Smooth muscle cell of the brain vasculature (primary cell): ENCODE measurements at places on chromosomes 5 and 9.

- no peak for DNase-seq
These were observed 57.8 kb downstream of the TMC1 start for GRCh38 chr9:72579190-72579589.

- no peak for DNase-seq
These were observed 581.8 kb downstream of the ACTL7B start for GRCh38 chr9:108273988-108274387.

GRCh38 chr9:125262294-125262991 is 817 bp downstream of the GAPVD1 start:
- DNase-seq = no peak

DNA sequence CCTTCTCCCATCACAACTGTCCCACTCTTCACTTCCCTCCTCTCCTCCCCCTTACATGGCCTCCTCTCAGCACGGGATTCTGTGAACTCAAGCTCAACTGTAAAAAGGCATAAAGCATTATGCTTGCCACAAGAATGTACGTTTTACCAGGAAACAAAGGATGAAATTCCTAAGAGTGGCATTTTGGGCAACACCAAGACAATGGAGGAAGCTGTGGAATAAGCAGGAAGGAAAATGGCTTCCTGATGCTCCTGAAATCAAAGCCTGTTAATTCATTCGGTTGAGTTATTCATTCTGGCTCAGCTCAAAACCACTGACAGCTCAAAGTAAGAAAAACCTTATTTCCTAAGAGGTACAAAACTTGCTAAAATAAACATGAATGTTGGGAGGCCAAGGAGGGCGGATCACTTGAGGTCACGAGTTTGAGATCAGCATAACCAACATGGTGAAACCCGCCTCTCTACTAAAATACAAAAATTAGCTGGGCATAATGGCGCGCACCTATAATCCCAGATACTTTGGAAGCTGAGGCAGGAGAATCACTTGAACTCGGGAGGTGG is 40.8 kb upstream of the DMRT1 start:
- DNase-seq = no peak

GRCh38 chr9:135714242-135715055 is 12.5 kb downstream of the KCNT1 start:
- no peak for DNase-seq

DNA sequence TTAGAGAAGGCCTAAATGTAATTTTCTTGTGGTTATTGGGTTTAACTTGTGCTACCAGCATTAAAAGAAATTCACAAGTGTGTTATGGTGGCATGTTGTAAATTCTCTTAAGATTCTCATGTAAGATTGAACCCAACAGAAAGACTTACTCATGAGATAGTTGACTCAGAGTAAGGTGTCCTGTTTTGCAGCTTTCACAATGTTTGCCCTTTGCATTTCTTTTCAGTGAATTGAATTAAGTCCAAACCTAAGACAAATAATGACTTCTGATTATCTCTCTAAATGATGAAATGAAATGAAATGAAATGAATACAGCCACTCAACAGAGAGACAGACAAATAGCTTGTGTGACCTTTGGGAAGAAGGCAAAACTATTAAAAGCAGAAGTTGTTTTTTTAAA is 1696.9 kb upstream of the WWC1 start:
- no peak for DNase-seq

- DNase-seq = no peak
These were observed 50.4 kb downstream of the RASGRF2 start for GRCh38 chr5:81010336-81011169.

- no peak for DNase-seq
These were observed 7.5 kb downstream of the RASGRF2 start for GRCh38 chr5:80967500-80968181.

GRCh38 chr5:161105525-161105924 is 253.5 kb upstream of the ATP10B start:
- no peak for DNase-seq

DNA sequence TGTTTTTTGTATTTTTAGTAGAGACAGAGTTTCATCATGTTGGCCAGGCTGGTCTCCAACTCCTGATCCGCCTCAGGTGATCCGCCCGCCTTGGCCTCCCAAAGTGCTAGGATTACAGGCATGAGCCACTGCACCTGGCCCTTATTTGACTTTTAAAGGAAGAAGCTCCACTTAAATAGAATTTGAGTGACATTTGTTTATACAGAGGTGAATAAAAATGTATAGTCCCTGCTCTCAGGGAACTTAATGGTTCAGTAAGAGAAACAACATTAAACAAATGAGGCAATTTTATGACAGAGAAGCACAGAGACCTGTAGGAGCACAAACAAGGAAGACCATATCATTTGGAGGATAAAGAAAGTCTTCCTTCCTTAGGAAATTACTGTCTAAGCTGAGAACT is 65.7 kb downstream of the C9orf152 start:
- DNase-seq = no peak

DNA sequence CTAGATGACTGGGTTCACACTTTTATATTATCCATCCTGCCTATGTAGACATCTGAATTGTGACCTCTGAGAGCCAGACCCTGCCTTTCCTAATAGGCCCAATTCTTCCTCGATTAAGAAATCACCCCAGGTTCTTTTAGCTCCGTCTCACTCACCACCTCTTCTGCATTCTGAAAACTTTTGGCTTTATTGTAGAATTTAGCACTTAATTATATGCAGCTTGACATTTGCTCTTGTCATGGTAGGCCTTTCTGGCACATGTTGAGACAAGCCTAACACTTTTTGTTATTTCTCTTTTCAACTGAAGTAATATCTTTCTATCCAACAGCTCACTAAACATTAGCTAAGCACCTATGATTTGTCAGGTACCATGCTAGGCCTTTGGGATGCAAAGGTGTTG is 163.3 kb downstream of the INSYN2B start:
- no peak for DNase-seq

DNA sequence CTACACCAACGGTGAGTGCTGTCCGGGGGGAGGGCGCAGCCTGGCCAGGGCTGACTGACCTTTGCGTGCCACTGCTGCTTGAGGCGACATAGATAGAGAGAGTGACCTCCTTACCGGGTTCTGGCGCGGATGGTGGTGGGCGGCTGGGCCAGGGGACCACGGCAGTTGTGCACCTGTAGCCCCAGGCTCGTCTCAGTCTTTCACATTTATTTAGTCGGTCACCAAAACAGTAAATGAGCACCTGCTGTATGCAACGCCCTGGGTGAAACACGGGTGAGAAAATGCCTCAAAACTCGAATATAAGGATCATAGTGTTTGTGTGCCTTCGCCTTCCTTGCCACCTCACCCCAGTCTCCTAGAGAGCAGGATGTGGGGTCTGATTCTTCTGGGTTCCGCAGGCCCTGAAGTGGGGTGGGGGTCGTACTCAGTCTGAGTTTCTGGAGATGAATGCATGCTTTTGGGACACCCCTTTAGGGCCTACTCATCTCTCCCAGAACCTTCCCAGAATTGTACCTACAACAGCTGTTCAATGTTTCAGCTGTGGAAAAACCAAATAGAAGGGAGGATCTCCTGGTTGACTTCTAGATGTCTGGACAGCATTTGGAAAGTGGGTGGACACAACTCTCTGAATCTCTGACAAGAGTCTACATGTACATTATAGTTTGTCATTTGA is 714 bp downstream of the SEC24A start:
- DNase-seq = no peak

DNA sequence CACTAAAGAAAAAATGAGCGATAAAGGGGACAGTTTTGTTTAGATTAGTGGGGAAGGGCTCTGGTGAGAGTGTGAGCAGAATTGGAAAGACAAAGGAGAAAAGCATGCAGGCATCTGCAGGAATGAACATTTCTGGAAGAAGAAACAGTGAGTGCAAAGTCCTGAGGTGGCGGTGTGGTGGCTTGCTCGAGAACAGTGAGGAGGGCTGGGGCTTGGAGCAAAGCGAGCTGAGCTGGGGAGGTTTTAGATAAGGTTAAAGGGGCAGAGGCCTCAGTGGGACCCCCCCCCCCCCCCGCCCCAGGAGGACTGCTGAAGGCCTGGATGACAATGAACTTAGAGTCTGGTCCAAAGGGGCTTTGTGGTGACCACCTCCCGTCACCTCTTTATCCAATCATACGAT is 202.7 kb upstream of the MVB12B start:
- DNase-seq = no peak

DNA sequence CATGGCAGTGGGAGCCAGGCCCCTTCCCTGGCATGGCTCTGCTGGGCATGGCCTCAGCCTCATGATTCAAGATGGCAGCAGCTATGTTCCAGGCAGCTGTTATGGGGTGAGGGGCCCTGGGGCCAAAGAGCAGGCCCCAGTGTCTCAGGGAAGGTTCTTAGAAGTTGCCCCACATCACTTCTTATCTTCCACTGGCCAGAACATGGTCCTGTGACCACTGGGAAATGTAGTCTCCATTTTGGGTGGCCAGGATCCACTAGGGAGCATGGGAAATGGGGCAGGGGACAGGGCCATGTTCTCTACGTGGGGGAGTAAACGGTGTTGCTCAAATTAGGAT is 18.3 kb downstream of the SUSD3 start:
- no peak for DNase-seq

- DNase-seq = no peak
These were observed 13.0 kb downstream of the CDKN2AIPNL start for GRCh38 chr5:134398609-134399155.

DNA sequence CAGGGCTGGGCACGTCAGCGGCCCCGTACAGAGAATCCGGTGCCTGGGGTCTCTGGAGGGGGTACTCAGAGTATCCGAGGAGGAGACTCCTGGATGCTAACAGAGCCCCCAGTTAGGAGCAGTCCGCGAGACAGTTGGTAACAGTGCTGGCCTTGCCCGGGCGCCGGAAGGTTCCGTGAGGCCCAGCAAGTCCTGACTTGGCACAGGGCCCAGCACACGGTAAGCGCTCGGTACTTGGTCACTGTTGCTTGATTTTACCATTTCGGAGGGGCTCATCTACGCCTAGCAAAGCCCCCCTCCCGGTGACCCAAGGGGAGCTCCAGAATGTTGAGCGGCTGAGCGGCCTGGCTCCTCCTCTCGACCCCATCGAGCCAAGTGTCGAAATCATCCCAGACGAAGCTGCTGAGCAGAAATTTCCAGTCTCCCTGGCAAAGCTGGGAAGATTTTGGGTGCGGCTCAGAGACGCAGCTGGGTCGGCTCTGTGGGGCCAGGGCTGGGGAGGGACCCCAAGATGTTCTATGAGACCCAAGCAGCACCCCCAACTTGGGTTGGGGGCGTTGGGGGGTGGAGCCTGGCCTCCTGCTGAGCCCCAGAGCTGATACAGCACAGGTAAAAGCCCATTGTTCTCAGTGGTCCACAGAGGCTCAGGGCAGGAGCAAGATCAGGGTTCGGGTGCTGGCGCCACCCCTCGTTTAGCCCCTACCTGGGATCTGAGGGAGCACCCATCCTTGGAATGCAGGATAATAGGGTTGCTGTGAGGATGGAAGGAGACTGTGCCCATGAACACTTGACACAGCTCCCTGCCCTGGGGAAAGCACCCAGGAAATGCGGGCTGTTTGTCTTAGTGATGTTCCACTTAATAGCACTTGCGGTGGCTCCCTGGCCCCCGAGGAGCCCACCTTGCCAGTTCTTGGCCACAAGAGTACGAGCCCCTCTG is 137.2 kb downstream of the C9orf50 start:
- DNase-seq = no peak

GRCh38 chr9:100595391-100596199 is 17.7 kb downstream of the CAVIN4 start:
- no peak for DNase-seq

DNA sequence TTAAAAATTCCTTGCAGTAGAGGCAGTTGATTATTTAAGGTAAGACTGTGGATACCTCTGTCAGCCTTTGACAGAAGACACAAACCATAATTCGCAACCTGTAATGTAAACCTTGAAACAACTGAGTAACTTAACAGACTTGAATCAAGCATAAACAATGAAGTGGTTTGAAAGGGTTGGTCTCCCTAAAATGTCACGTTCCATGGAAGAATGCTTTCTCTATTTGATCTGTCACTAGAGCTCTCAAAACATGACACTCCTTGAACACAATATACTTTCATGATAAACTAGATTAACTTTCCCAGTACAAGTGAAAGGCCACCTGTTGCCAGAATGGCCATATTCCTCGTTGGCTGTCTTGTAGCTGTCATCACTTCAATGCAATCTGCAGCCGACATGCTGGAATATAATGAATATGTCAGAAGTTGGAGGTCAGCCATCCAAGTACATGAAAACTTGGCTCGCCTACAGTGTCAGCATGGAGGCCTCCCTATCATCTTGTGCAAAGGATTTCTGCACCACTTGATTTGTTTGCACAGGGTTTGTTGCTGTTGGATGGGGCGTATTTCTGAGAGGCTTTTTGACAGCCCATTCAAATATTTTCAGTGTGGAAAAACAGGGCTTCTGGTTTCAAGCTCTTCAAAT is 228.0 kb downstream of the TLE4 start:
- DNase-seq = peak; percentile 39

DNA sequence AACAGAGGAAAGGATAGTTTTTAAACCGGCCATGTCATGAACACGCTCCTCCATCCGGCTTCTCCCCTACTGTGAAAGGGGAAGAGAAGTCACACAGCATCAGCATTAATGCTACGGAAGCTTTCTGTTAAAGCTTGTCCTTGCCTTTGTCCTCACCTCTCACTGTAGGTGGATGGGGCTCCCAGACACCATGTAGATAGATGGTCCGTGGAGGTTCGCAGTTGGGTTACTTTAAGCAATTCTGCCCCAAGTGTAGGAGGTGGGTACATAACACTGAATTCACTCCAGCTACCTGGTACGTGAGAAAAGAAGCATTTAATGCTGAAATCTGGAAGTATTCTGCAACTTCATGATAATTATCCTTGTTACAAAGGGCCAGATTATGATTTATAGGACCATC is 165.8 kb downstream of the BAAT start:
- DNase-seq = no peak

GRCh38 chr5:74337254-74337983 is 303.1 kb downstream of the ENC1 start:
- DNase-seq = no peak

- no peak for DNase-seq
These were observed 62.1 kb upstream of the TRPC7 start for GRCh38 chr5:136427426-136427825.

- DNase-seq = no peak
These were observed at the start of gene KIAA1958 for GRCh38 chr9:112486221-112487007. Gene KIAA1958 (plus strand): TSS chr9:112486827. CDS start chr9:112574081, 87,254 bp downstream.

GRCh38 chr9:134686896-134687295 is 45.3 kb downstream of the COL5A1 start:
- no peak for DNase-seq

- DNase-seq = peak; percentile 26
These were observed at the start of gene TBC1D13 for GRCh38 chr9:128786681-128787601. Gene TBC1D13 (plus strand): TSS chr9:128787253. CDS start chr9:128787354, 101 bp downstream.

DNA sequence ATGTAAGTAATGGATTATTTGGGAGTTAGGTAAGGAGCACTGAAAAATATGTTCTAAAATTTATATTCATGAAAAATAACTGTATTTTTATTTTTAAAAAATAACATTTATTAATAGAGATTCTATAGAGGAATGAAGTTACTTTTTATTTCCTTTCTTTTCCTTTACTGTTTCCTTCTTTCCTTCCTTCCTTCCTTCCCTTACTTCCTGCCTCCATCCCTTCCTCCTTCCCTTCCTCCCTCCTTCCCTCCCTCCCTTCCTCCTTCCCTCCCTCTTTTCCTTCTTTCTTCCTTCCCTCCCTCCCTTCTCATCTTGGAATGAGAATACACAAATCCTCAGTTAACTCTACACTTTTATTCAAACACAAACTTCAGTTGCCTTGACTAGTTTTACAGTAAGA is 560.1 kb downstream of the RAB3C start:
- DNase-seq = no peak
